ENCODE measurements at places on chromosomes 13 and 19. TPM values are rescaled to one million over a fixed set of nuclear protein-coding genes. Genes with fewer than 3 reads are reported as not detected.

GRCh38 chr13:48216204-48216711 lies 16.7 kb upstream of the ITM2B start:
- no peak for DNase-seq

LATS2 gene
- 9.9 TPM for total RNA-seq

DNA sequence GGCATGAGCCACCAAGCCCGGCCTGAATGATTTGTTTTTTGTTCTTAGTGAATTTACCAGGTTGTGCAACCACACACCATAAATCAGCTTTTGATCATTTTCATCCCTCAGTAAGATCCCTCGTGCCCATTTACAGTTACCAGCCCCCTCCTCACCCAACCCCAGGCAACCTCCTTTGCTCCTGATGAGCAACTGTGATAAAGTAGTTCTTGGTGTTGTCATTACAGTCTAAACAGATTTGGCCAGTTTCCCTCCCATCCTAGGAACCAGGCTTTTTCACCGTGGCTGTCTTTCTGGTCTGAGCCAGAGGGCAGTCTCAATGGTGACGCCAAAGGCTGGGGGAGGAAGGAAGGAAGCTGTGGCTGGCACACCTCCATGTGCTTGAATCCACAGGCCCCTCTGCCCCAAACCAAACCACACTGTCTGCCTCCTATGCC lies 61.2 kb upstream of the WDFY2 start:
- DNase-seq = no peak

GRCh38 chr13:84187626-84188025 lies 305.4 kb upstream of the SLITRK1 start:
- no peak for DNase-seq

GRCh38 chr19:57305056-57305455 lies 15.2 kb upstream of the ZNF543 start:
- no peak for DNase-seq

DNA sequence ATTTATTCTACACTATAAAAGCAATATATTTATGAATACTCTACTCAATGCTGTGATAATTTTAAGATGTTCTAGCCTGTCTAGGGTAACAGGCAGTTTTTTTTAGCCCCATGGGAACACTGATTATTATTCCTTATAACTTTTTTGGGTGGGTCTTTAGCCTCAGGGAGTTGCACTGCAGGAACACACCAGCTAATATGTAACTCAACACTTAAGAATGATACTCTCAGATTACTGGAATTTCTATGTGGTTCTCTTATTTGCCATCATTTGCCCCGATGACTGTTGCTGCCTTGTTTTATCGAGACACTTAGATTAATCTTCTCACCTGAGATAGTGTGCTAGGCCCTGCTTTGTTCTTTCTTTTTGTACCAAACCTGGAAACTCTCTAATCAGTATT lies 396.9 kb upstream of the SLITRK1 start:
- DNase-seq = no peak

ZFP14 gene
- 1.1 TPM for total RNA-seq

DNA sequence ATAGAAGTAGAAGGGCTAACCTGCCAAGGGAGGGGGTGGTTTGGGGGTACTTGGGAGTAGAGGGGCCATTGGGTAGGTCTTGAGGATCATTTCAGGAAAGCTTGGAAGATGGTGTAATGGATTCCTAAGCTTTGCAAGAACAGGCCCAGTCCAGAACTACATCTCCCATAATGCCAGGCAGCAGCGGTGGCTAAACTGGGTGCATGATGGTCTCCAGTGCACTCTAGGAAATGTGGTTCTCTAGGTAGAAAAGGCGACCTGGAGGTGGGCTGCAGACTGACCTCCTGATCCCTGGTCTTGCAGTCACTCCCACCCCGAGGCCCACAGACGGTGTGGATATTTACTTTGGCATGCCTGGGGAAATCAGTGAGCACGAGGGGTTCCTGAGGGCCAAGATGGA lies 3.8 kb downstream of the APLP1 start:
- no peak for DNase-seq

GRCh38 chr19:4084547-4084877 lies 17.8 kb upstream of the ZBTB7A start:
- DNase-seq = no peak

GRCh38 chr13:20407759-20408158 lies 117.9 kb downstream of the CRYL1 start:
- no peak for DNase-seq

Measured in SJSA1 (cell line).